ENCODE measurements at places on chromosomes 6 and 20. TPM values are rescaled to one million over a fixed set of nuclear protein-coding genes. Genes with fewer than 3 reads are reported as not detected.

LAMP5 gene
- polyA plus RNA-seq: 0.61 TPM

NEURL2 gene
- 3.8 TPM for polyA plus RNA-seq

RIPOR3 gene
- polyA plus RNA-seq: 4.4 TPM

CST5 gene
- polyA plus RNA-seq: 1.0 TPM

PET117 gene
- 11.5 TPM for polyA plus RNA-seq

ZKSCAN4 gene
- polyA plus RNA-seq: 3.8 TPM

CRIP3 gene
- not detected for polyA plus RNA-seq

ASIP gene
- polyA plus RNA-seq: not detected

F13A1 gene
- polyA plus RNA-seq: 6.9 TPM

BAK1 gene
- polyA plus RNA-seq: 31.5 TPM

VIP gene
- polyA plus RNA-seq: not detected

ITPA gene
- 78.9 TPM for polyA plus RNA-seq

FHL5 gene
- 4.0 TPM for polyA plus RNA-seq

AK9 gene
- polyA plus RNA-seq: 4.3 TPM

FAXC gene
- polyA plus RNA-seq: 2.6 TPM

BMP6 gene
- polyA plus RNA-seq: 0.50 TPM

EIF6 gene
- 163 TPM for polyA plus RNA-seq

CLPSL1 gene
- not detected for polyA plus RNA-seq

SLC22A1 gene
- not detected for polyA plus RNA-seq

BPIFB4 gene
- not detected for polyA plus RNA-seq

PRR18 gene
- polyA plus RNA-seq: not detected

UBE2C gene
- 39.0 TPM for polyA plus RNA-seq

ZCCHC3 gene
- 9.0 TPM for polyA plus RNA-seq

SPDEF gene
- 34.8 TPM for polyA plus RNA-seq
